ENCODE measurements at places on chromosomes 6 and 20.

- DNase-seq, result no peak
Measured at GRCh38 chr6:48426636-48427035, 315.6 kb upstream of the PTCHD4 start.

DNA sequence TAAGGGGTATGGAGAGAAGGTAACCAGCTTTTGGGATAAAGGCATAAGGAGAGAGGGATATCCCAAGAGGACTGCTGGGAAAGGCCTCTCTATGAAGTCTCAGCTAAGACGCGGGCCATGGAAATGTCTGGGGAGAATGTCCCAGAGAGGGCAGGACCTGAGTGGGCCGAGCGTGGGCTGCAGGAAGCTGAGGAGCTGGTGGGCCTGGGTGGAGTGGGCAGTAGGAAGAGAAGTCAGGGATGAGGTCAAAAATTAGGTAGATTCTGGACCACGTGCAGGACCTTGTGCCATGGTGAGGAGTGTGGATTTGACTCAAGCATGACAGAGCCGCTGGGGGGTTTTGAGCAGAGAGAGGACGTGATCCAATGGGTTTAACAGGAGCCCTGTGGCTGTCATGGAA is 66.5 kb upstream of the SULF2 start:
- DNase-seq, result no peak

DNA sequence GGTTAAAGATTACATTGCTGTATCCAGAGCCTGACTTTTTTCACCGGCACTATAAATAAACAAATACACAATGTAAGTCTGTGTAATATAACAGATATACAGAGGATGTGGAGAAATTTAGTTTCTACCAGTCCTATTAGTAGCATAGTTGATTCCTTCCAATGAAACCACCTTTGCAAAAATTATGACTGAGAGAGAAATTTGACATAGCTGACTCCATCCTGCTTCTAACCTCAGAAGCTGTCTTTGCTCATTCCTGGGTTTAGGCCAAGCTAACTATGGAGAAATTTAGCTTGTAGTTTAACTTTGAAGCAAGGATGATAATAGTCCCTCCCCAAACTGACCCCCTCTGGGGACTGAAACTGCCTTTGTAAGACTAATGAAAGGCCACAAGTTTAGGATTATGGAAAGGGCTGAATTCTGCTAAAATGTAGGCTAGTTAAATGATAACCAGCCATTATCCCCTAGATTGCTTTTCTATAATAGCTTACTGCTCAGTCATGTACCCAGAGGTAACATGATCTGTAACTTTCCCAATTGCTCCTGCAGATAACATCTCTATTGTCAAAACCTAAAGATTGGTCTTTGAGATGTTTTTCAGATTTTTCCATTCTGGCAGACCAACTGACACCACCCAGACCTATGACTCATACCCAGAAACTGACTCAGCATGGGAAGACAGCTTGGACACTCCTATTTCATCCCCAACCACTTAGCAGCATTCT is 172.8 kb upstream of the ARG1 start:
- DNase-seq, result no peak

DNA sequence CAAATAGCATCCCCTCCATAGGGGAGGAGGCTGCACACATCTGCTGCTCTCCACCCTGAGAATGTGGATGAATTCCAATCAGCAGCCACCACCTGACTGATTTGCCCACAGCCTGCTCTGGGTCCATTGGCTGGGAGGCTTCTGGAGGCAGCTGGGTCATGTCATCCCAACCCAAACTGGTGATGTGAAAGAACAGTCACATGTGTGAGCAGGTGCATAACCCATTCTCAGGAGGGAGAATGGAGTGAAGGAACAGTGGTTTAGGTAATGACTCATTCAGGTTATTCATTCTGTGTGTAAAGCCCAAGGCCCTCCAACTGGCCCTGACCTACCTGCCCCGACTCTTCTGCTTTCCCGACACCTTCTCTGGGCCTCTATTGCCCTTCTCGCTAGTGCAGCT is 90.9 kb upstream of the GCM1 start:
- no peak for DNase-seq

DNA sequence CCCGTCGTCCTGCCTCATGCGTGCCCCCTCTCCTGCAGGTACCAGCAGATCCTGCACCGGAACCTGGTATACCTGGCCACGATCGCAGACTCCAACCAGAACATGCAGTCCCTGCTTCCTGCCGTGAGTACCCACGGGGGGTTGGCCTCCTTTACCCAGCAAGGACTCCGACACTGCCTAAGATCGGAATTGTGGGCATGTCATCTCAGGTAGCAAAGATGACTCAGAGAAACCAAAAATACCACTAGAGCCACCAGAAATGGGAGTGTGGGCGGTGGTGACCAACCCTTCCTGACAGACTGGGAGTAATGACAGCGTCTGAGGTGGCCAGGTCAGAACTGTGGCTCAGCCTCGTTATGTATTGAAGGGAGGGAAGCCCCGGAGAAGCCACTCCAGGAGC is 16.3 kb downstream of the SS18L1 start:
- no peak for DNase-seq

- no peak for DNase-seq
Measured at GRCh38 chr6:150169609-150170008, 26.8 kb downstream of the PPP1R14C start.

DNA sequence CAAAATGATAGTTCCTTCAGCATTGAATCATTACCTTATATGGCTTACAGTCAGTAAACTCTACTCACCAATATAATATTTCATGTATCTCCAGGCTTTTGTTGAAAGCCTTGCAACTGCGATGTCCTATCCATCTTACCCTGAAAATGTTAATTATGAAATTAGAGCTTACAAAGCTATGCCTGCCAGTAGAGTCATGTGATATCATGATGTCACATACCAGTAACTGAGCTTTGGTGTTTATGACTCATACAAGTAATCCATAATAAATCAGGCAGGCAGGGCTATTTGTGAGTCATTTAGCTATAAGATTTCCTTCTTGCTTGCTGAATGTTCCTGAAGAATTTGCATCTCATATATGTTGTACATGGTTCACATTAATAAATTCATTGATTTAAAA is 44.9 kb upstream of the FAM83B start:
- no peak for DNase-seq

- no peak for DNase-seq
Measured at GRCh38 chr20:16230402-16230801, 342.8 kb downstream of the KIF16B start.

- no peak for DNase-seq
Measured at GRCh38 chr20:17810062-17810631, 110.4 kb downstream of the BANF2 start.

DNA sequence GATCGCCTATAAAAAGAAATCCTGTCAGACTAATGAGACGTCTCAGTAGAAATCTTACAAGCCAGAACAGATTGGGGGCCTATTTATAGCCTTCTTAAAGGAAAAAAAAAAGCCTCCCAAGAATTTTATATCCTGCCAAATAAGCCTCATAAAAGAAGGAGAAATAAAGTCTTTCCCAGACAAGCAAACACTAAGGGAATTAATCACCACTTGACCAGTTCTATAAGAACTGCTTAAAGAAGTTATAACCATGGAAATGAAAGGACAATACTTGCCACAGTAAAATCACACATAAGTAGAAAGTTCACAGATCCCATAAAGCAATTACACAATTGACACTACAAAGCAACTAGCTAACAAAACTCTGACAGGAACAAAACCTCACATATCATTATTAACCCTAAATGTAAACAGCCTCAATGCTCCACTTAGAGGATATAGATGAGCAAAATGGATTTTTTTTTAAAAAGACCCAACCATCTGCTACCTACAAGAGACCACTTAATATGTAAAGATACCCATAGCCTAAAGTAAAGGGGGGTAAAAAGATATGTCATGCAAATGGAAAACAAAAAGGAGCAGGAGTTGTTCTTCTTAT is 13.4 kb downstream of the SLC22A16 start:
- no peak for DNase-seq

GRCh38 chr20:1105599-1106194 is 12.7 kb upstream of the PSMF1 start:
- DNase-seq, result no peak

- no peak for DNase-seq
Measured at GRCh38 chr6:158554611-158555361, 5.1 kb upstream of the TMEM181 start.

- no peak for DNase-seq
Measured at GRCh38 chr6:127164565-127164964, 46.1 kb downstream of the RSPO3 start.

GRCh38 chr6:106145741-106146227 is 59.6 kb downstream of the PRDM1 start:
- no peak for DNase-seq

GRCh38 chr6:30802731-30803130 is 58.4 kb upstream of the IER3 start:
- DNase-seq, result no peak

DNA sequence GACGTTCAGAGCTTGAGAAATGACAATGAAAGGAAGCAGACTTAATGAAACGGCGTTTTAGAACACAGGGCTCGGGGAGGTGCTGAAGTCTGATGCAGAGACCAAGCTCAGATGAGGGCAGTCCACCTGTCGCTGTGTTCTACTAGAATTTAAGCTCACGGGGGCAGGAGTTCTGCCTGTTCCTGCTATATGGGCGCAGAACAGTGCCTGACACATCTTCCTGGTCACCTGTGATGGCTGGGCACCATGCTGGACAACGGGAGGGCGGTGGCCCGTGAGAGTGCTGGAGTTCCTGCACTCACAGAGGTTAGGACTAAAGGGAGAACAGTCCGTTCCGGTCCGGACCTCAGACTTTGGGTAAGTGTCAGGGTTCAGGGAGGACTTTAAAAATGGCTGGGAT is 130.6 kb downstream of the ERMARD start:
- DNase-seq, result no peak

GRCh38 chr6:129476248-129476564 is 233.8 kb downstream of the ARHGAP18 start:
- DNase-seq, result no peak

GRCh38 chr6:168600381-168600780 is 159.4 kb downstream of the SMOC2 start:
- no peak for DNase-seq

DNA sequence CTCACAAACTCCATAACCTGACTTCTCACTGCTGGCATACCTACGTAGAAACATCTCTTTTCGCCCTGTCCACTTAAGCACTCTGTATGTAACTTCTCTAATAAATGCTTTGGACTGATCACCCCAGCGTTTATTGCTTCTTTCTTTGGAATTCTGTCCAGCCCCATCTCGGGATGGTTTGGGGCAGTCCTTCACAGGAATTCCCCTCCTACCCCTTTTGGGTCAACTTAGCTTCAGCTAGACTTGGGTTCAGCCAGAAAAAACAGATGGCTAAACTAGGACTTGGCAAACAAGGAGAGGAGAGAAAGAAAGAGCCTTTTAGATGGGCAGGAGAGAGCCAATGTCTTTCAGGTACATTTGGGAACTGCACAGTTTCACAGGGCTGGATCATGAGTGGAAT is 3.9 kb upstream of the LTV1 start:
- no peak for DNase-seq

DNA sequence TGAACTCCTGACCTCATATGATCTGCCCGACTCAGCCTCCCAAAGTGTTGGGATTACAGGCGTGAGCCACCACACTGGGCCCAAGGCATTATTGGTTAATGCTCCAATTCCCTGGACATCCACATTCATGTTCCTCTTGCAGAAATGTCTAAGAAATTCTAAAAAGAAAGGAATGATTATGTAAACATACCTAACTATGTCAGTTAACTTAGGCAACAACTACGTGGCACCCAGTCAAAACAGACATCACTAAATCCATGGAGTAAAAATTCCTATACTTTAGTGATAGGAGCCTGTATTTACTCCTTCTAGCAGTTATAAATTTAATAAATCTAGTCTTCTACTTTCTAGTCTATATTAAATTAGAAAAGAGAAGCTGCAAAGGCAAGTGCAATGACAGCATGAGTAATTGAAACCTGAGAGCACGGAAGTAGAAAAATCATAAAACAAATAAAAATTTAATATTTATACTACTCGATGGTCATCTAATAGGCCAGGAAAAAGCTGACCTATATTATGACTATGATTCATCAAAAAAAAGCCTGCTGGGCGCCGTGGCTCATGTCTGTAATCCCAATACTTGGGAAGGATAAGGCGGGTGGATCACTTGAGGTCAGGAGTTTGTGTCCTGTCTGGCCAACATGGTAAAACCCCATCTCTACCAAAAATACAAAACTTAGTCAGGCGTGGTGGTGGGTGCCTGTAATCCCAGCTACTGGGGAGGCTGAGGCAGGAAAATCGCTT is 4.2 kb downstream of the AHI1 start:
- no peak for DNase-seq

DNA sequence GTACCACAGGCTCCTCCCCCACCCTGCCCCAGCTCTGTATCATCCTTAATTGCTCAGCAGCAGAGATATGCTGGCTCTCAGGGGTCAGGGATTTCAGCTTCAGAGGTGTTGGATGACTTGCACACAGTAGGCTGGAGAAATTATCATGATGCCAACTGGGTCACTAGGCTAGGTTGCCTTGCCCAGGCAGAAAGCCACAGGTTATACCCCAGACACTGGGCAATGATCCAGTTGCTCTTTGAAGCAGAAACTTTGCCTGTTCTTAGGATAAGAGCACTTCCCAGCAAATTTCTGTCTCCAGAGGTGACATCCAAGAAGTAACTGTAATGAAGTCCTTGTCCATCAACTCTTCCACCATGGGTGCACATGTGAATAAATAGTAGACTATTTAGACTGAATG is 38.3 kb upstream of the SCML4 start:
- no peak for DNase-seq

DNA sequence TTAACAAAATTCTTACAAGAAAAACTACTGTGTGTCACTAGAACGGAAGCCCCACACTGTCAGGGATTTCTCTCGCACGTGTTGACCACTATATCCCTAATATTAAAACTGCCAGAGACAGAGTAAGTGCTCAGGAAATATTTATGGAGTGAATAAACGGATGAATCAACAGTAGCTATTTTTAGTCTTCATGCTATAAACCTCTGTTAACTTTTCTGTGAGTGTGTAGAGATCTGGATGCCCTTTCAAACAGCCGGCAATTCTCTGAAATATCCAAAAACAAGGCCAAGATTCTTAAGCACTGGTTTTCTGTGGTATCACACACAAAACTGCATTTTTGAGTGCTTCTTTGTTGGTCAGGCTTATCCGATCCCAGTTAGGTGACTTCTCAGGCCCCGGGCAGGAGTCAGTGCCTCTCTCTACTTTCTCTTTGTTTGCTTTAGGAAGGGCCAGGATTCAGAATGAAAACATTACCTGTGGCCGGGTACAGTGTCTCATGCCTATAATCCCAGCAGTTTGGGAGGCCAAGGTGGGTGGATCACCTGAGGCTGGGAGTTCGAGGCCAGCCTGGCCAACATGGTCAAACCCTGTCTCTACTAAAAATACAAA is 15.7 kb downstream of the ATP9A start:
- DNase-seq, result no peak

DNA sequence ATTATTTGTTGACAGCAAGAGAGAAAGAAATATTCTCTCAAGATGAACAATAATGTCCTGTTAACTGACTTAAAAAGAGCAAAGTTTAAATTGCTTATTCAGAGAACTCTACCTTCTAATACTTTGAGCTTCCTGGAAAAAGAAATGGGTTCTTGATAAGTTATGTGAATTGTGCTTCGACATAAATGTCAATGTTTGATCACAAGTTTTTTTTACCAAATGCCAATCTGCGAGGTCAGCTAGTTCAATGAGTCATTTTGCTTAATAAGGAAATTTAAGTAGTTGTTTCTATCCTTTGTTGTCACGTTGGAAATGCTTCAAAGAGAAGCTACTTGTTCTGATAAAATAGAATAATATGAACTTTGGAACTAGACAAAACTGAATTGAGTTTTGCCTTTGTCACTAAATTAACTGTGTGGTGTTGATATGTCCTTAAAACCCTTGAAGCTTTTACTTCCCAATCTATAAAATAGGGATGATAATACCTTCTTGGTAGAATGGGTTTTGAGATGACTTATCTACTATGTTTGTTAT is 642.1 kb upstream of the FLRT3 start:
- DNase-seq, result no peak

GRCh38 chr6:145044641-145045246 is 690.6 kb downstream of the EPM2A start:
- no peak for DNase-seq
